ENCODE measurements at places on chromosomes 12 and 14.
A peak's percentile ranks its signal among the peaks of the same experiment; 100 is the strongest.

GRCh38 chr14:90781876-90782275, 34.4 kb downstream of the TTC7B start:
- DNase-seq: no peak

GRCh38 chr14:81298122-81298521, 77.4 kb upstream of the GTF2A1 start:
- no peak for DNase-seq

DNA sequence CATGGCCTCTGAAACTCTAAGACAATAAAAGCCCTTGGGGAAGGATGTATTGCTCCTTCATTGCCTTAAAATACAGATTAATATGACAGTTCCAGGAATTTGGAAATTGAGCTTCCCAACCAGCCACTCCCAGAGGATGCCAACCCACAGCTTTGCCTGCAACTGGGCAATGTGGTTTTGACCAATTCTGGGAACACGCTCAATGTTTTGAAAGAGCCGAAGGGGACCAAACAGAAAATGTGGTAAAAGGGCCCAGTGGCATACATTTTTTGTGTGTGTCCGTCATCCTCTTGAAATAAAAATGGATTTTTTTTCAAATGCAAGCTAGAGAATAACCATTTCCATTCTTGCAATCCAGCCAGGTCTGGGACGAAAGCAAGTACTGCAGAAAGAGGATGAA, 88.3 kb upstream of the PLEKHG7 start:
- DNase-seq: no peak

GRCh38 chr14:75428230-75429104, 645 bp downstream of the JDP2 start:
- DNase-seq: no peak

GRCh38 chr14:100406505-100407131, 83.5 kb downstream of the SLC25A47 start:
- DNase-seq: no peak

- DNase-seq: no peak
Measured at GRCh38 chr12:126581655-126582054, 1516.4 kb downstream of the AACS start.

DNA sequence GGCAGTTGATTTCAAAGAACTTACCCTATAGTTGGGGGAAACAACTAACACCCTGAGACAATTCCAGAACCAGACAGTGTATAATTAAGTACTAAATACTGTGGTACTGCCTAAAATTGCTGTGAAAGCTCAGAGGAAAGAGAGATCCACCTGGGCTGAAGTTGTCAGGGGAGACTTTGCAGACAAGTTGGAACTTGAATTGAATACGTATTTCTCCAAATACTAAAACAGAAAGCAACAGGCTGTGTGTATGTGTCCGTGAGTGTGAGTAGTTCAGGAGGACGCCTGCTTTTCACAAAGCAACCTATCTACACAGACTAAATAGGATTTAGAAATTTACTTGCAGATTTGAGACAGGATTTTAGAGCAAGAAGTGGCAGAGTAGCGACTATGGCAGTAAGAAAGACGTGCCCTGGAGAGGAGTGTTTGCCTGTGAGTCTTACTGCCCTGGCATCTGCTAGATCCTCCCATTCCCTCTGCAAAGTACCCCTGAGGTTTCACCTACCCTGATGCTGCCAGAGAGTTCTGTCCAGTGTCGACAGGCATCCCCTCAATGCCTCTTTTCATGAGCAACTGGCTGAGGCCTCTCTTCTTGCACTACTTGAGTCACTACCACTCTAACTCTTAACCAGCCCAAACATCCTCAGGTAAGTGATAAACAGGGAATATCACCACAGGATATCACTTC, 37.4 kb upstream of the BMP4 start:
- DNase-seq: no peak

DNA sequence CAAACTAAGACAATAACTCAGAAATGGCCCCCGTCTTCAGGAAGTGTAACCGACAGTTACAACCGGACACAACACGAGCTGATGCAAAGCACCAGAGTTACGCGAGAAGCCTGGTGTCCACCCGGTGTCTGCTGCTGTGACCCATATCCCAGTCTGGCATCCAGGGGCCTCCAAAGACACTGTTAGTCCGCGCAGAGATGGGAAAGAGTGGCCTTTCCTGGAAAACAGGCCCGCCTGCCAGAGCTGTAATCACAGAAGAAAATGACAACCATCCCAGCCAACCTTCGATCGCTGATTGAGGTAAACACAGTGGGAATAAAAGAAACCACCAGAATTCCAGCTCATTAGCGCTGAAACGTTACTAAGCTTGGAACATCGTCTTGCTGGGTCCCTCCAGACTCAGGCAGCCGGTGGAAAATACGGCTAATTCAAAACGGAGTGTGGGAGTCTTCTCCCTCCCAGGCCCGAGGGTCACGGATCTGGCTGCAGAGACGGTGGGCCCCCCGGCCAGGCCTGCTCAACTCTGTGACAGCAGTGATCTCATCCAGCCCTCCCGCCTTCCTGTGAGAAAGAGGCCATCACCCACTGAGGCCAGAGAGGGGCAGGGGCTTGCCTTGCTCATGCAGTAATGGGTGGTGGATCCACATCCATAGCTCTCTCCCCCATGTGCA, 273.9 kb upstream of the RTL1 start:
- no peak for DNase-seq

DNA sequence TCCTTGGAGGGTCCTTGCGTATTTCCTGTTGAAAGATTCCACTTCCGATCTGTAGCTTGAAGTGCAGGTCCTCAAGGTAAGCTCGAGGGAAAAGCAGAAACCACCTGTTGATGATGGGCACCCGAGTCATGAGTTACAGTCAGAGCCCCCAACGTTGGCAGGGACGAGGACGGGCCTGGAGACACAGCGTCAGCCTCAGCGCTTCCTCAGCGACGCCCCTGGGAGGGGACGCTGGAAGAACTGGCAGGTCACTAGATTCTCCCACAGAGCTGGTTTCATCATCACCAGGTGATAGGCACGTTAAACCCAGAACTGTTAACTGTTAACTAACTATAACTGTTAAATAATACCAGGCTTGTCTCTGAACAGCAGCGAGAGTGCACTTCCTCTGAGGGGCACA, 101.8 kb downstream of the TNFAIP2 start:
- no peak for DNase-seq

- DNase-seq: no peak
Measured at GRCh38 chr12:48201091-48201490, 2.0 kb downstream of the OR10AD1 start.

GRCh38 chr12:14827043-14827442, 13.1 kb upstream of the SMCO3 start:
- DNase-seq: no peak

DNA sequence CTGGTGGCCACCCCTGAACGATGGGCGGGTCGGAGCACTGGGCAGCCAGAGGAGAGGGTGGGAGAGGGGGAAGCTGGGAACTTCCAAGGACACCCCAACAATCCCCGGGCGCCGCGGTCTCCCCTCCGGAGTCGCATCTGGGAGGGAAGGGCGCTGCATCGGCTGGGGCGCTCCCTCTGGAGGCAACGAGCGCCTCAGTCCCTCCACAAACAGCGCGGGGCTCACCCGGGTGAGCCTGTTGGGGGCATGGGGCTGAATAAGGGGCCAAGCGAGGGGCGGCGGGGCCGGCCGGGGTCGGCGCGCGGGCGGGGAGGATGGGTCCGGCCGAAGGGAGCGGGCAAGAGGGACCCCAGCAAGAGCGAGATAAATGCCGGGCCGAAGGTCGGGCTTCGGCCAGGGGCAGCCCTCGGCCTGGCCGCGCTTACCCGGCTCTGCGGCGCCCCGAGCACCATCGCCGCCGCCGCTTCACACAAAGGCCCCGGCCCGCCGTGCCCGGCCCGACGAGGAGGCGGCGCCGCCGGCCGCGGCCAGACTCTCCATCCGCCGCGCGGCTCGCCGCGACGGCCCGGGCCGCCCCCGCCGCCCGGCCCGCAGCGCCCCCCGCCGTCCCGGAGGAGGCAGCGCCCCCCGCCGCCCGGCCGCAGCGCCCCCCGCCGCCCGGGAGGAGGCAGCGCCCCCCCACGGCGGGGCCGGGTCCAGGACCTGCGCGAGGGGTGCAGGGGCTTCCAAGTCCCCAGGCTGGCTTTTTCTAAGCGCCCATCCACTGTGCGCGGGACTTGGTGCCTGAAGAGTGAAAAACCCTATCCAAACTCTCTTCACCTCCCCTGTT, at the start of gene ZBTB39:
ZBTB39 (minus strand) TSS at position 567 of the 829 bp plus-strand sequence. CDS start 1,629 bp downstream, outside the sequence.
- no peak for DNase-seq

DNA sequence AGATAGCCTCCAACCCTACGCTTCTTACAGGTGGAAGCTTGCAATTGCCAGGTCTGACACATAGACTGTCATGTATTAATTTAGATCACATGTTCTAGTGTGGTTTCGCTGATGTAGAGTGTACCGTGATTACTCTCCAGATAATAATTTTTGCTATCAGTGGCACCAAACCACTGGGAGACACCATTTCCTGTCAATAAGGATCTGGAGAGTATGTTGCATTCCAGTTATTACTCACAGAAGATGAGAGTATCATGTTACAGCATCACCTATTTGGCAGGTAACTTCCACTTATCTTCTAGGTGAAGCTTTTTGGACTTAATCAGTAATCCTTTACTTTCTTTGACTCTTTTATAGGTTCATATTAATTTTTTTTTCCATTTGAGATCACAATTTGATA, 147.2 kb downstream of the HELB start:
- DNase-seq: no peak

DNA sequence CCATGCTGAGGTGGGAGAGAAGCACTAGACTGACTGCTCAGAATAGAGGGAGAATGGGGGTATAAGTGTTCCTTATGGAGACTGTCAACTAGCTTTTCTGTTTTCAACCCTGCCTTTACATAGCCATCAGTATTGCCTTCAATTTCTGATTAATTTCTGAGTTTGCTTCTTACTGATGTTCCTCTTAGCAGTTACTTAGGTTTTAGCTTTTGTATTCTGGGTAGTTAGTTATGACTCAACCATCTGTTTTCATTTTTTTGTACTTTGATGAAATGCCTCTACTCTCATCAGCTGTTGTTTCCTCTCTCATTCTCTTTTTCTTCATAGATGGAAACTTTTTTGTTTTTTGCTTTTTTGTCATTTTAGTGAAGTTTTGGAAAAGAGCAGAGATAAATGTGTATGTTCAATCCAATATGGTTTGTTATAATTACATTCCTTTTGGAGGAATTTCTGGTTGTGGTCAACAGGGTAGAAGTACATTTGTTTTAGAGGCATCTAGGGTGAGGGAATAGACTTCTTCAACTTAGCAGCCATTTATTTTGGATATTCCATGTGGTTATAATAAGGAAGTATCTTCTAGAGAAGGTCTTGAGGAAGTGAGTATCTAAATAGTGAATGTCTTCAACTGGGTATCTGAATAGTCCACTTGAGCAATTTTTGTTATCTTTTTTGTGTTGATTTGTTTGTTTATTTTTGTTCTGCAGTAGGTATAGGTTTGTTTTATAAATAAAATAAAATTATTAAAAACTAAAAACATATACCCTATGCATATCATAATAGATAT, 29.6 kb downstream of the PMCH start:
- DNase-seq: no peak

DNA sequence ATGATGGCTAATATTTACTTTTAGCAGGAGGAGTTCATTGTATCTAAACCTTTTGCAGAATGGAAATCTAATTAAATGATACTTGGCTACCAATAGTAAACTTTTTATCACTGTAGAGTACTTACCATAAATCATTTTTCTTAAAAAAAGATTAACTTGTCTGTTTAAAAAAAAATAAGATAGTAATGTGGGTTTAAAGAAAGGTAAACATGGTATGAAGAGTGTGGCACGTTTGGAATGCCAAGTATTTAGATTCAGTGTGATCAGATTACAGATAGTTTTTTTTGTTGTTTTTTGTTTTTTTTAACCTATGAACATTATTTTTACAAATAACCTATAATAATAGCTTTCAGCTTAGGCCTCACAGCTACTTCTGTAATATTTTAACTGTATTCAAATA, 25.8 kb downstream of the KTN1 start:
- no peak for DNase-seq

GRCh38 chr14:60650373-60650961, 1.2 kb upstream of the SIX1 start:
- DNase-seq: no peak

GRCh38 chr12:79634957-79635471, 55.8 kb downstream of the PAWR start:
- peak; percentile 48 for DNase-seq

- no peak for DNase-seq
Measured at GRCh38 chr12:57734591-57734990, 4.0 kb downstream of the AGAP2 start.

Measured in GM04504 (cell line).